Cortex of kidney (tissue), 1 donor: ENCODE measurements at places on chromosomes 16 and 17.

DNA sequence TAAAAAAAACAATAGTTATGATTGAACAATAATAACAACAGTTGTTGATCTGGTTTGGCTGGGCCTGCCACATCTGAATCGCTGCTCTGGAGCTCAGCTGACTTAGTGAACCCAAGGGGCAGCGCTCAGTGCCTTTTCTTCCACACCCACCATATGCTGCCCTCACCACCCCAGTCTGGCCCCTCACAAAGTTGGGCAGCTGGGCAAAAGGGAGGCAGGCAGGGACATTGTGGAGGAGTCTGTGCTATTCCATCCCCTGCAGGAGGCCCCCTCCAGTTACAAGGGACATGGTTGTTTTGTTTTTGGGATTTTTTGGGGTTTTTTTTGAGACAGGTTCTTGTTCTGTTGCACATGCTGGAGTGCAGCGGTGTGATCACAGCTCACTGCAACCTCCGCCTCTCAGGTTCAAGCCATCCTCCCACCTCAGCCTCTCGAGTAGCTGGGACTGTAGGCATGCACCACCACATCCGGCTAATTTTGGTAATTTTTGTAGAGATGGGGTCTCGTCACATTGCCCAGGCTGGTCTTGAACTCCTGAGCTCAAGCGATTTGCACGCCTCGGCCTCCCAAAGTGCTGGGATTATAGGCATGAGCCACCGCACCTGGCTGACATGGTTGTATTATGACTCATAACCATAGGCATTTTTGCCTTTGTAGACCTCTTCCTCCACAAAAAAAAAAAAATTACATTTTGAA, 8.6 kb upstream of the PECAM1 start:
- DNase-seq = no peak

DNA sequence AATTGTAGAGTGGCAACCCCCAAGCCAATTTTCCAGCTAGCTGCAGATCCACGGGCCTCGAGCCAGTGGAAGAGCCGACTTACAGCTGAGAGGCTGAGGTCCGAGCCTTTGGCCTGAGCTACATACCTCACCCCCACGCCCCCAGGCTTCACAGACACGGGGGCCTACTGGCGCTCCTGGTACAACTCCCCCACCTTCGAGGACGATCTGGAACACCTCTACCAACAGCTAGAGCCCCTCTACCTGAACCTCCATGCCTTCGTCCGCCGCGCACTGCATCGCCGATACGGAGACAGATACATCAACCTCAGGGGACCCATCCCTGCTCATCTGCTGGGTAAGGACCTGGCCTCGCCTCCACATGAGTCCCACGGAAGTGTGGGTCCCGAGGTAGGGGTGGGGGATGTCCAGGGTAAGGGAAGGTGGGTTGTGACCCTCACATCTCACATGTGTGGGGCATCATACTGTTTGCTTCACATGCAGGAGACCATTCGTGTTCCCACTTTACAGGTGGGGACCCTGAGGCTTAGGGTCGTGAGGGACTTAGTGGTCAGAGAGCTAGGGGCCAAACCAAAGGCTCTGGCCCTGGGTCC, 3.4 kb downstream of the ACE start:
- no peak for DNase-seq

- no peak for DNase-seq
Observed at GRCh38 chr17:76337413-76337777, 16.3 kb downstream of the PRPSAP1 start.

DNA sequence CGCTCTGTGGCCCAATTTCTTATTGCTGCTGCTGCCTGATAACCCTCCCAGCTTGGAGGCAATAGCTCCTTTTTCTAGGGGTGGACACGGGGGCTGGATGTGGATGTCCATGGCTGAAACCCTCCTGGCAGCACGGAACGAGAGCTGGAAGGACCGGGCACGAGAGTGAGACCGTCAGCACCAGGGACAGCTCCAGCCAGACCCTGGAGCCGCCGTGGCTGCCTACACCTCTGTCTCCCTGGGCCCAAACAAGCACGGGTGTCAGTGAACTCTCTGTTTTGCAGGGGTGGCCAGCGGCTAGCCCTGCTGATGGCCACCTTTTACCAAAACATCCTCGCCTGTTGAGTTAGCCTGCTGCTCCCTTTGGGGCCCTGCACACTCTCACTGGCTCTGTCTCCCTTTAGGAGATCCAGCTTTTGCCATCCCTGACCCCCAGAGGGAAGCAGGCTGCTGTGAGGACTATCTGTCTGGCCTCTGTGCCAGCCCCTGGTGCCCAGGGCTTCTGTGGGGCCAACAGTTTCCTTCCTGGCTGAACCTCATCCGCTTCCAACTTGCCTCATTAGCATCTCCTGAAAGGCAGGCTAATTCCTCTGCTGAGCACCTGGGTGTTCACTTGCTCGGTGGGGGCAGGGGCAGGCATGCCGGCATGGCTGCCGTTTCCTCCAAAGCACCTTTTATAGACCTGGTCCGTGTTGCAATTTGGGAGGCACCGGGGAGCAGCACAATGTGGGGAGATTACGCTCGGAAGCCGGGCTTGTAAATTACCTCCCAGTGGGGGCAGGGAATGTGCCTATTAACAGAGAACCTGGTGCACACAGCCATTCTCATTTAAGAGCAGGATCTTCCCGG, 118.1 kb downstream of the ENGASE start:
- no peak for DNase-seq

DNA sequence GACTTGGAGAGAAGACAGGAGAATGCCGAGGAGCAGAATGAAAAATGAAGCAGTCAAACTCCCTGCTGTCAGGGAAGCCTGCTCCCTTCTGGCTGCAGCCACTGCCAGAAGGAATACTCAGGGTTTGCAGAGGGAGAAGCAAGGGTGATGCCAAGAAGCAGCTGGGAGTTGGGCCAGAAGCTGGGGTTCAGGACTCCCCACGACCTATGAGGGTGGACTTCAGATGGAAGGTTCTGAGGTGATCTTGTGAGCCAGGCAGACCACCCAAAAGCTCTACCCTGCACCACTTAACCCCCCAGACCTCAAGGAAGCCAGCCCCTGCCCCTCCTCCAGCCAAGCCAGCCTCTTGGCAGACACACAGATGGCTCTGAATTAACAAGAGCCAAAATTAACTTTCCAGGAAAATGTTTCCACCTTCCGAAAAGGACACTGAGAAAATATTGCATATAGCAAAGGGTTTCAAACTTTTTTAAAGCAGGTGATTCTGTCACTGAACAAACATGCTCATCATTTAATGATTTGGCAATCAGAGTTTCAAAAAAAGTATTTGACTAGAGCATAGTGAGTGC, 126.0 kb upstream of the ERCC4 start:
- no peak for DNase-seq

- no peak for DNase-seq
Observed at GRCh38 chr17:47949197-47949759, 7.9 kb downstream of the PNPO start.

GRCh38 chr16:16798504-16798903, 419.6 kb downstream of the NPIPA7 start:
- no peak for DNase-seq

- no peak for DNase-seq
Observed at GRCh38 chr17:11608396-11608795, 10.1 kb downstream of the DNAH9 start.
